ENCODE measurements at places on chromosomes 7 and 10.

DNA sequence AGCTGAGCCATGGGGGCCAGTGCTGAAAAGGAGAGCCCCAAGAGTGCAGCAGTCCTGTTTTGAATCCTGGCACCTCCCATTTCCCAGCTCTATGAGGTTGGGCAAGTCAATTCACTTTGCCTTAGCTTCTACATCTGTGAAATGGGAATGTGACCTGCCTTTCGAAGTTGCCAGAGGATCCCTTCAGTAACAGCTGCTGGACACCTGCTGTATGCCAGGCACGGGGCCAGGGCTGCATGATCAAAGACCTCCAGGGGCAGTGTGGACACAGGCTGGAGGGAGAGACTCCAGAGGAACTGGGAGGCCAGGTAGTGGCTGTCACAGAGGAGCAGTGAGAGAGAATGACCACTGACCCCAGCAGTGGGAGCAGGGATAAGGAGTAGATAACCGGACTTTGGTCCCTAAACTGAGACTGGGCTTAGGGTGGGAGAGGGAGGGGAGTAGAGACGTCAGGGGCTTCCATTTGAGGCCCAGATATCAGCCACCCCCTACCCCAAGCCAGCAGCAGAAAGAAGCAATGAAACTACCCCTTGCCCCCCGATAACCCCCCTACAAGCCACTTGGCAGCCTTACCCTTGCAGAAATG lies 45.2 kb downstream of the SRRM3 start:
- DNase-seq, result no peak

DNA sequence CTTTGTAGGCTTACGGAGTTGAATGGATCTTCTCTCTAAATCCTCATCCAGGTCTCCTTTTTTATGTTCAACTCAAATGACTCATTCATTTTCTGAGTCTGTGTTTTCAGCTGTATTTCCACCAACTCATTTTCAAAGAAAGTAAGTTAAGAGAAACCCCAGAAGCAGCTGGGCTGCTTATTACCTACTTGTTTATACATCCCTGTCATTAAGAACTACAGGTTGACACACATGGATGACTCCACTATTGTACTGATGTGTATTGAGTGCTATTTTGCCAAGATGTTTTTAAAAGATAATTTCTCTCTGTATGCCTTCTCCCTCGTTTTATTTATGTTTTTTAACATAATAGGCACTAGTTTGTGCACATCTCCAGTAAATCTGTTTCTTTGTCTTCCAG lies 41.9 kb downstream of the DGKI start:
- no peak for DNase-seq

- DNase-seq, result no peak
Measured at GRCh38 chr10:131200856-131201470, 110.6 kb downstream of the TCERG1L start.

GRCh38 chr7:114791771-114792170 lies 130.1 kb upstream of the MDFIC start:
- DNase-seq, result peak; percentile 9

- no peak for DNase-seq
Measured at GRCh38 chr10:94673614-94674321, 9.8 kb upstream of the CYP2C18 start.

DNA sequence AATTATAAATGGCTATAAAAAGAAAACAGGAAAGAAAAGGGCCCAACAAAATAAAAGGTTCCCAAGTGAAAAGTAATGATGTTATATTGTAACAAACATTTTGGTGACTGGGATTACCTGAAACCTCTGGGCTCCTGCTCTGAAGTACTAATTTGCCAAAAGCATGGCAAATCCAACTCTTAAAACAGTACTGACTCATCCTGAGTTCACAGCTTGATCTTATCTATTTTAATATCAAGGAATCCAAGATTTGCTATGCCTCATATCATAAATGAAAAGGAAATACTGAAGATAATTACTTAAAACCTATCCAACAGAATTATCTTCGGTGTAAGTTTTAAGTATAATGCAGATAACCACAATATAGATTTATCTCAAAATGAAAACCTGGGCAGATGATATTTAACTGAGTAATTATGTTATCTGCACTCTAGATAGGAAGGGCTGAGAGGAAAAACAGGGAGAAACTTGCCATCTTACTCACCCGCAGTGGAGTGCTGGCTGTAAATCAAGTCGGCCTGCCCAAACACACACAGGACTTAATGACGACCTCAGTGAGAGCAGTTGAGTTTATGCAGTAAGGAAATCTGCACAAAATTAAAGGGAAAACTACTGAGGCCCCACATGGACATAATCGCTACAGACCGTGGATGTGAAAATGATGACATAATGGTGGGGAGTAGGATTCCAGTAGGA lies 48.4 kb downstream of the MPP7 start:
- peak; percentile 74 for DNase-seq

DNA sequence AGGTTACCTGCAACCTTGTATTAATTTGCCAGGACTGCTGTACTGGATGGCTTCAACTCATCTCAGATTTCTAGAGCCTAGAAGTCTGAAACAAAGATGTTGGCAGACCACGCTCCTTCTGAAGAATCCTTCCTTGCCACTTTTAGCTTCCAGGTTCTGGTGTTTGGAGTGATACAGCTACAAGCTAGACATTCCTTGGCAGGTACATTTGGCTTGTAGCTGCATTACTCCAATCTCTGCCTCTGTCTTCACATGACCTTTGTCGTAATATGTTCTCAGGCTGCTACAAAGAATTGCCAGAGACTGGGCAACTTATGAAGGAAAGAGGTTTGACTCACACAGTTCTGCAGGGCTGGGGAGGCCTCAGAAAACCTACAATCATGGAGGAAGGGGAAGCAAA lies 146.3 kb downstream of the GALNT17 start:
- DNase-seq, result no peak

GRCh38 chr10:27819781-27820531 lies 74.3 kb upstream of the MKX start:
- DNase-seq, result peak; percentile 27

GRCh38 chr7:75624134-75624832 lies 114.5 kb downstream of the HIP1 start:
- DNase-seq, result peak; percentile 80

- DNase-seq, result no peak
Measured at GRCh38 chr7:4437916-4438315, 244.2 kb upstream of the FOXK1 start.

DNA sequence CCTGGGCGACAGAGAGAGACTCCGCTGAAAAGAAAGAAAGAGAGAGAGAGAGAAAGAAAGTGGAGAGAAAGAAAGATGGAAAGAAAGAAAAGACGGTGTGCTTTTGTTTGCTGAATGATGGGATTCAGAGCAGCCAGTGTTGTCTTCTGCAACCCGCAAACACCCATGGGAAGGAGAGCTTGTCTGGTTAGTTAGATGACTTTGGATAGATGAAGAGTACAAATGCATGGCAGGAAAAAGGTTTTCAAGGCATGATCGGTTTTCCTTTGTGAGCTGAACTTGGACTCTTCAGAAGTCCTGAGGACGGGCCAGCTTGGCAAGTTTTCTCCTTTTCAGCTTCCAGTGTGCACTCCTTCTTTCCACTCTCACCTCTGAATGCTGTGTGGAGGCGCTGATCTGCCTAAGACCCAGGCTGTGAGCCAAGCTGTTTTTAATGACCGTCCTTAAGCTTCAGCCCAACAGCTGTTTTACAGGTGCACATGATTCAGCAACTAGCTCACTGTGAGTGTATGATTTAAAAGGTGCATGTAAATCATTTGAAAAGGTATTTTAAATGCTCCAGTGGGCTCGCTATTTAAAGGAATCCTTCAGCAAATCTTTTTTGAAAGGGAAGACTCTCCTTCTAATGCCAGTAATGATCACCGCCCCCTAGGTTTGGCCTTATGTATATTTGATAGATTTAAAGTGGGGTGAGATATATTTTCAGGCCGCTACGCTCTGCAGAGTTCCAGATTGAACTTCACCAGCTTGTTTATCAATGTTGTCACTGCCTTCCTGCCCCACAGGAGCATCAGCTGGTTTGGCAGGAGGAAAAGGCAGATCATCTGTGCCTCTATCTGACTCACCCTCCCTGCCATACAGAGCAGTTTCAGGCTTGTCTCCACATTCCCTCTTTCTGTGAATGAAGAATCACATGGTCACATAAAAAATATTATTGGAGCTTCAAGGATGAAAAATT lies 115.0 kb downstream of the PLXDC2 start:
- DNase-seq, result peak; percentile 74

DNA sequence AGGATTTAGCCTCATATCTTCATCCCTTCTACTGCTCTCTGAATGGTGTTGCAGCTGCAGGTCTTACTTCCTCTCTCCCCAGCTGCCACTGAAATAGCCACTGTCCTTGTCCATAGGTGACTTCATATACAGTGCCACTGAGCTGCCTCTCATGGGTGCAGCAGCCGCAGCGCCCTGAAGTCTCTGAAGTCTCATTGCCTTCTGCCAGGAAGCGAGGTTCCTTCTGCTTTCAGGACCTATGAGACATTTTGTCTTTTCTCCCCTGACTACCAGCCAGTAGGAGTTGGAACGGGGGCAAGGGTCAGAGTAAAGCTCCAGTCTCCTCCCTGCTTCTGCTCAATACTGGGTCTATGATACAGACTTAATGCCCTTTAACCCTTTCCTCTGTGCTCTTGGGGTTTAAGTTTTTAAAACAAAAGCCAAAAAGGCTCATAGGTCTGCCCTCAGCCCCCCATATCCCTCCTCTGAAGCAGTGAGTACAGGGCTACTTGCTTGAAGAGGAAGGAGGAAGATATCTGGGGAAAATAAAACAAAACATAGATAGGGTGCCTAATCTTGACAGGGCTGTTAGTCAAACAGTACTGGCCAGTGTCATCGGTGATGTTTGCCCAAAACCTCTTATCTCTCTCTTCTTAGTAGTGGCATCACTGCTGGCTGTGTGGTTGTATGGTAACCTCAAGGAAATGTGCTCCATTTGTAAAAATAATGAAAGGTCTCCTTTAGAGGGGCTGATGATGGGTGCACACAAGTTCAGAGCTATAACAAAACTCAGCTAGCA lies 7.1 kb downstream of the PLCE1 start:
- no peak for DNase-seq
